ENCODE measurements at places on chromosomes 12 and 14.

- DNase-seq: no peak
Observed at GRCh38 chr14:68548194-68549076, 244.4 kb downstream of the ZFP36L1 start.

- DNase-seq: no peak
Observed at GRCh38 chr14:59897757-59898383, 22.1 kb upstream of the LRRC9 start.

- DNase-seq: no peak
Observed at GRCh38 chr14:52179141-52179790, 88.2 kb upstream of the PTGDR start.

DNA sequence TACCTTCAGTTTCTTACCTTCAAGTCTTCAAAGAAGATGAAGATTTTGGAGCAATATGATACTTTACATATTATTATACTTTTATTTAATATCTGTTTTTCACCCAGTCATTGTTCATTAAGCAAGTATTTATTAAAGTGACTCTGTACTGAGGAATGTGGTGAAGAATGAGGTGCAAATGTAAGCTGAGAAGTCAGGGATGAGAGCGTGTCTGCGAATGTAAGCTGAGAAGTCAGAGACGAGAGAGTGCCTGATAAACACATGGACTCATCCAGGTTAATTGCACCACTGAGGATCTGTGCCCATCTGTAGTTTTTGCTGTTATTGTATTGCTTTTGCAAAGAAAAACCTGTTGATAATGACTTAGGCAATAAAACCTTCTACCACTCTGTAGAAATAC lies 211.9 kb upstream of the FAR2 start:
- DNase-seq: no peak

- DNase-seq: no peak
Observed at GRCh38 chr12:6639151-6639801, 3.5 kb upstream of the LPAR5 start.

GRCh38 chr12:25972783-25973182 lies 14.3 kb downstream of the RASSF8 start:
- DNase-seq: no peak

DNA sequence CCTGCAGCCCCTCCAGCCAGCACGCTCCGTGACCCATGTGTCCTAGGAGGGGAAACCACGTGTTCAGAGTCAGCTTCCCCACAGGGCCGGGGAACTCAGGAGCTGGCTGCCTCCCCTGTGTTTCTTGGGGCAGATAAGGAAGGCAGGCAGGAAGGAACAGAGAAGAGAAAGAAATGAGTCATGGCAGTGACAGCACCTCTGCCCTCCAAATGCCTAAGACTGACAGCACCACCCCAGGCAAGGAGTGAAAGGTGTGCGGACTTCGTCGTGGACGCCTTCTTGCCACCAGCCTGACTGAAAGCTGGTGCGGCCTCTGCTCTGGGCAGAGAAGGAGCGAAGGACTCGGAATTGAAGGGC lies 167.0 kb upstream of the FKBP4 start:
- DNase-seq: no peak

DNA sequence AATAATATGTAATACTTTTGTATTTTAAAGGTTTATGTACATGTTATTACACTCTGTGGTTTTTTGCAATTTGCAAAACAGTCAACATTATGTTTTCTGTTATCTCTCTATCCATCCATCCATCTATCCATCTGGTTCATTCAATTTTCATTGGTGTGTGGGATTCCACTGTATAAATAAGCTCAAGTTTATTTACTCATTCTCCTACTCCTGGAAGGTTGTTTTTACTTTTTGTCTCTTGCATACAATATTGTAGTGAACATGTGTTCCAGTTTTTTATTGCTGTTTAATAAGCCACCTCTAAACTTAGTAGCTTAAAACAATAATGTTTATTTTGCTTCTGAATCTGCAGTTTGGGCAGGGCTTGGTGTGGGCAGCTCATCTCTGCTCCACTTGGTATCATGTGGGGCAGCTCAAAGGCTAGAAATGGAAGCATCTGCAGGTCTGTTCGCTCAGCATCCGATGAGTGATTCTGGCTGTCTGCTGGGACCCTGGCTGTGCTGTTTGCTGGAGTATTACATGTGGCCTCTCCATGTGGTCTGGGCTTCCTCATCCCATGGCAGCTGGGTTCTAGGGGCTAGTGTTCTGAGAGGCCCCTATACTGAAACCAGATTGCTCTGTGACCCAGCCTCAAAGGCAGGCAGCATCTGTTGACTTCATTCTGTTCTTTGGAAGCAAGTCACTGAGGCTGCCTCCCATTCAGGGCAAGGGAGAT lies 98.8 kb downstream of the SLC25A47 start:
- DNase-seq: no peak

- DNase-seq: no peak
Observed at GRCh38 chr12:105588106-105588505, 257.6 kb downstream of the C12orf75 start.

GRCh38 chr14:37428954-37429353 lies 166.1 kb downstream of the FOXA1 start:
- no peak for DNase-seq

- no peak for DNase-seq
Observed at GRCh38 chr12:85147331-85147730, 111.2 kb downstream of the LRRIQ1 start.

- DNase-seq: no peak
Observed at GRCh38 chr12:131084341-131085011, 130.8 kb downstream of the ADGRD1 start.
